Osteocyte (in vitro differentiated cells): ENCODE measurements at places on chromosomes 6 and 20. TPM values are rescaled to one million over a fixed set of nuclear protein-coding genes. Genes with fewer than 3 reads are reported as not detected.

LY6G6F gene
- total RNA-seq: not detected in 2 replicates

- no peak overlapping the region for H3K27ac ChIP-seq
- no peaks in the 10 kb centered on the region for H3K27me3 ChIP-seq
- no peak for DNase-seq
- no peaks in the 10 kb centered on the region for H3K36me3 ChIP-seq
- H3K4me3 ChIP-seq: no peak overlapping the region
Observed at GRCh38 chr6:54916858-54917257, 70.3 kb downstream of the FAM83B start.

- H3K4me3 ChIP-seq: peak within 1 kb of the TSS; percentile 40
- no peaks in the 10 kb centered on the region for H3K36me3 ChIP-seq
- peaks cover 7% of the 10 kb centered on the region for H3K4me1 ChIP-seq
- H3K27me3 ChIP-seq: peaks cover 14% of the 10 kb centered on the region
- no peak for DNase-seq
- no peak within 1 kb of the TSS for H3K27ac ChIP-seq
Observed at GRCh38 chr20:3732327-3733118, at the start of gene HSPA12B. Gene HSPA12B, plus strand, starts transcription at chr20:3732685. Its CDS starts 5,990 bp downstream, at chr20:3738675.

- no peak overlapping the region for H3K27ac ChIP-seq
- H3K4me1 ChIP-seq: no peaks in the 10 kb centered on the region
- no peaks in the 10 kb centered on the region for H3K36me3 ChIP-seq
- no peak overlapping the region for H3K4me3 ChIP-seq
- H3K27me3 ChIP-seq: no peaks in the 10 kb centered on the region
Observed at GRCh38 chr20:1320902-1321653, 7.9 kb downstream of the SDCBP2 start.

DNA sequence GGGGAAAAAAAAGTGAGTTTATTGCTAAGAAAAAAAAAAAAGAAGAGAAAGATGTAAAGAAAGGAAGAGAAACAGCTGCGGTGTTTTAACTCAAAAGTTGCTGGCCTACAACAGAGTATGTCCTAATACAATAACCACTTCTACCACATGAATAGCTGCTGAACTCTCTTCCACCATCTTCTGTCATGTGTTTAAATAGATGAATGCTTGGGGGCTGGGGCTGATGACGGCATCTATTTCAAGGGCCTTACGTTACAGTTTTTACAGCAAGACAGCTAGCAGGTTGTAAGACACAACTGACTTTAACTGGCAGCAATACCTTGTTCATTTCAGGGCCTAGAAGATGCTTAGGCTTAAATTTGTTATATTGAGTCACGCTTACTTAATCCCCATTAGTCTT is 50.4 kb downstream of the MAP3K7 start:
- no peak overlapping the region for H3K27ac ChIP-seq
- peaks cover 13% of the 10 kb centered on the region for H3K36me3 ChIP-seq
- no peak overlapping the region for H3K4me3 ChIP-seq
- no peaks in the 10 kb centered on the region for H3K4me1 ChIP-seq

DNA sequence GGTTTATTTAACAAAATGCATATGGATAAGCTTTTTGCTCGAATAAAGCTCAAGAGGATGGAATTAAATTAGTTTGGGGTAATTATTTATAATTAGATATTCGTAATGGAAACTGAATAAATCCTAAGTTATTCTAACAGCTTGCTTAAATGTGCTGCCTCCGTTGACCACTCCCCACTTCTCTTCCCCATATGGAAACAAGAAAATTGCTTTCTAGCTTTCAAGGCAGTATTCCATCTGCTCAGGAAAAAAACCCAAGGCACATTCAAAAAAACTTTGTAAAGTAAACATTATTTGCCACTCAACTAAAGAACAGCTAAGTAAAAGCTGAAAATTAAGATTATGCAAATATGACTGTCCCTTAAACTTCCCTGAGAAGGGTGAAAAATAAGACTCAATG is 369.2 kb downstream of the HAO1 start:
- no peaks in the 10 kb centered on the region for H3K27me3 ChIP-seq
- no peaks in the 10 kb centered on the region for H3K4me1 ChIP-seq
- H3K27ac ChIP-seq: no peak overlapping the region
- no peak overlapping the region for H3K4me3 ChIP-seq

DNA sequence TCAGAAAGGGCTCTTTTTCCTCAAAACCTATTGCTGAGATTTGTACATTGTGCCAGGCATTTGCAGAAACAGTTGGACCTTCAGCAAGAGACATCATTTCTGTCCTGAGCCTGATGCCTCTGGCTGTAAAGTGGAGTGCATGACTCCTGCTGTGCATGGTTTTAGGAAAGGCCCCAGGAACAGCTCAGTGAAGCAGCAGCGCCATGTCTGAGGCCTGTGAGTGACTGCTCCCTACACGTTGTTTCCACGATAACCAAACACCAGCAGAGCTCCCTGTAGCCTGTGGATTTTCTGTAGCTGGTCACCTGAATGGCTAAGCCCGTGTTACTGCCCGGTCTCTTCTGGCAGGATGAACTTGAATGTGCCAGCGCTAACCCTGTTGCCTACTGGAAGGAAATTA is 232.5 kb downstream of the TFAP2C start:
- DNase-seq: no peak
- no peaks in the 10 kb centered on the region for H3K36me3 ChIP-seq
- H3K4me3 ChIP-seq: no peak overlapping the region
- peaks cover 44% of the 10 kb centered on the region for H3K4me1 ChIP-seq
